Skin of body (tissue), 3 donors: ENCODE measurements at places on chromosomes 12 and 14. TPM values are rescaled to one million over a fixed set of nuclear protein-coding genes. Genes with fewer than 3 reads are reported as not detected.

Gene FGF6
- total RNA-seq = 4.0 TPM

Gene COCH
- 7.9 TPM for total RNA-seq

Gene TROAP
- 5.6 TPM for total RNA-seq

Gene KRT3
- total RNA-seq = 0.10 TPM

Gene HVCN1
- 4.1 TPM for total RNA-seq

Gene ITFG2
- total RNA-seq = 21.1 TPM

Gene LIN7A
- total RNA-seq = 5.9 TPM

Gene SLC38A4
- 2.7 TPM for total RNA-seq

Gene FSCB
- total RNA-seq = 0.10 TPM
